Activated gamma-delta T cell treated with Interleukin-2 at 50 U/mL for 16 hours (primary cell): ENCODE measurements at places on chromosomes 4 and X.

DNA sequence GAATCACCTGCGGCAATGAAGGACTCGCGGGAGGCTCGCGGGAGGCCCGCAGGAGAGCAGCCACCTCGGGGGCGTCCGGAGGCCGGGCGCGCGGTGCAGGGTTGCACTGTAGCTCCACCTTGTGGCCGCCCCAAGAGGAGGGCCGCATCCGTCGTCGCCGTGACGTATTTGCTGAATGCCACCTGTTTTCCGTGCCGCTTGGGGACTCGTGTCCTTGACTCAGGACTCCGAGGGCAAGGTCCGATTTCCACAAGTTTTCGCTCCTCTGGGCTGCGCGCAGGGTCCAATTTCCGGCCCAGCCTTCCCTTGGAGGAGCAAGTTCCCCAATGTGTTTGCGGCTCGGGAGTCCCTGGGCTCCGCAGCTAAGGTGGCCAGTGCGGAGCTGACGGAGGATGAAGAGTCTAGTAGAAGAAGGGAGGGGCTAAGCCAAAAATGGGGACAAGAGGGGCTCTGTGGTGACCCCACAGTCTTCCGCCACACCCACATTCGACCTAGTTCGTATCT is 10.7 kb upstream of the DLG3 start:
- peak; percentile 66 for DNase-seq

DNA sequence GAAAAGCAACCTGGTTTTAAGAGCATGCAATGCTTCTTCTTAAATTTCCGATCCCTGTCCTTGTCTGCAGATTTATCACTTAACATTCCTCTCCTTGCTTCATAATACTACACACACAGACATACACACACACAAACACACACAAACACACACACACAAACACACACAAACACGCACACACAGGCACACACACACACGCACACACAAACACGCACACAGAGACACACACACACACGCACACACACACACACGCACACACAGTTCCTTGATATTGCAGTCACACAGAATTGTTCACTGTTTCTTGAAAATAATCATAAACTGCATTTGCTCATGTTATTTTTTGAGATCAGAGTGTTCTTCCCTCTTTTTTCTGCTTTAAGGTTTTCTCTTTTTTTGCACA is 458.3 kb upstream of the ATOH1 start:
- DNase-seq = no peak

GRCh38 chr4:55980725-55981124 is 32.0 kb downstream of the CEP135 start:
- no peak for DNase-seq

- no peak for DNase-seq
Observed at GRCh38 chrX:110042496-110042895, 39.6 kb downstream of the TMEM164 start.

DNA sequence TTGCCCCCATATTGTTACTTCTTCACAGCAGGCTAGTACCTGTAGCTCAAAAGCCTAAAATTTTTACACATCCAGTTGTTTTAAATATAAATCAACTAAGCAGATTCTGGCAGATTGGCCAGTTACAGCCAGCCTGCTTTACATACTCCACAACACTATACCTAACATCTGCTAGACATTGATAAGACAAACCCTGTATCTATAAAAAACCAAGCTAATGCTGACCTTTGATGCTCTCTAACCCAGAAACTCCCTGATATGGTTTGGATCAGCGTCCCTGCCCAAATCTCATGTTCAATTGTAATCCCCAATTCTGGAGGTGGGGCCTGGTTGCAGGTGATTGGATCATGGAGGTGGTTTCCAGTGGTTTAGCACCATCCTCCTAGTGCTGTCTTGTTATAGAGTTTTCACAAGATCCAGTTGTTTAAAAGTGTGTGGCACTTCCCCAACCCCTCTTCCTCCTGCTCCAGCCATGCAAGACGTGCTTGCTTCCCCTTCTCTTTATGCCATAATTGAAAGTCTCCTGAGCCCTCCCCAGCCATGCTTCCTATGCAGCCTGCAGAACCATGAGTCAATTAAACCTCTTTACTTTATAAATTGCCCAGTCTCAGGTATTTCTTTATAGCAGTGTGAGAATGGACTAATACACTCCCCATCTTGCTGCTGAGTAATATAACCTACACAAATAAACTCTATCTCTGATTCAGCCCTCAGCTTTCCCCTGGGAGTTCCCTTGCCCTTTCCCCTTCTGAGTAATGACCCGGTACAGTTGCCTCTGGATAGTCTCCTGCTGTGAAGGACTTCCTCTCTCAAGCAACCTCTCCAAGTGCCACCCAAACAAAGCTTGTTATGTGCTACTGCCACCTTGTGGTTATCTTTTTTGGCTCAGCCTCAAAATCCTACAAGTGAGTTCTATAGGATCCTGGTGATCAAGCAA is 39.6 kb downstream of the ZCCHC13 start:
- peak; percentile 34 for DNase-seq

- no peak for DNase-seq
Observed at GRCh38 chr4:15753786-15754185, 24.3 kb upstream of the CD38 start.

DNA sequence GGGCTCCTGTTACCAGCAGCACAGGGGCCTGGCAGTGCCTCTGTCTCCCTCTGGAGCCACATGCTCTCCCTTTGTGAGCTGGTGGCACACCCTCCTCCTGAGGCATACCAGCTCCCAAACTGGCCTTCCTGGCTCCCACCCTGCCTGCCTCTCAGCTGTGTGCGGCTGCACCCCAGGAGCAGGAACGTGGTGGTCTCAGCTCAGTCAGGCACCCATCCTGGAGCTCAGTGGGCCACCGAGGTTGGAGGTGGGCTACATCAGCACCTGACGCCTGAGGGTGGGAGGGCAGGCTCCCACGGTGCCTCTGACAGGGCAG is 85.9 kb upstream of the NKX1-1 start:
- DNase-seq = no peak

DNA sequence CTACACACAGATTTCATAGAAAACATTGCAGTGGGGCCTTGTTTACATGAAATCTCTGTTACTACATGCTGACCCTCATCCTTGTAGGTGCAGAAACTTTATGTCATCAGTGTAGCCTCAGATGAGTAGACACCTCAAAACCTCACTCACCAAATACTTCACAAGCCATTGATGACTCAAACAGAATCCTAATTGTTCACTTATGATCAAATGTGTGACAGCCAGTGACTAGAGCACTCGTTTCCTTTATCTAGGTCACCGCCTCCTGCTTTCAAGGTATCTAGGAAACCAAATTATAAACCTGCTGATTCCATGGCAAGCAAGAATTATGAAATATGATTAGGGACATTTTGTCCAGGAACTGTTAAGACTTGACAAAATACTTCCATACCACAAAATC is 255.8 kb upstream of the GPRIN3 start:
- DNase-seq = no peak

GRCh38 chr4:85756938-85757337 is 282.0 kb downstream of the ARHGAP24 start:
- no peak for DNase-seq

DNA sequence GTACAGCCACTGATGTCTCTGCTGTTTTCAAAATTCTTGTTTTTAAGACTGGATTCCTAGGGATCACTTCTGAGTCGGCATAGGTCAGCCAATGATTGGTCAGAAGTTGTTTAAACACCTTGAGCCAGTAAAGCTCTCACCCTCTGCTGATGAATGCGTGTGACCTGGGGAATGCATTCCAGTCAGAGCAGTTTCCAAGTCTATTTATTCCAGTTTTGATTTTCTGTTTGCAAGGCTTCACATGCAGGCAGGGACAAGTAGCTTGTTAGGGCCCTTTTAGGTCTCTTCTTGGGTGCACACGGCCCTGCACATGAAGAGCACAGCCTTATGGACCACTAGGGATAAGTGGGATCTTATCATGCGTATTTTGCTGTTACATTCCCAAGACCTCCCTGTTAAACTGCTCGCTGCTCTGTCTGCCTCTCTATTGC is 47.0 kb downstream of the KLHL15 start:
- no peak for DNase-seq

- DNase-seq = peak; percentile 6
Observed at GRCh38 chr4:88008122-88008742, 797 bp downstream of the PKD2 start.

- DNase-seq = no peak
Observed at GRCh38 chr4:163165217-163166017, 1.3 kb downstream of the NAF1 start.

- no peak for DNase-seq
Observed at GRCh38 chr4:156495091-156495490, 476.5 kb downstream of the PDGFC start.

DNA sequence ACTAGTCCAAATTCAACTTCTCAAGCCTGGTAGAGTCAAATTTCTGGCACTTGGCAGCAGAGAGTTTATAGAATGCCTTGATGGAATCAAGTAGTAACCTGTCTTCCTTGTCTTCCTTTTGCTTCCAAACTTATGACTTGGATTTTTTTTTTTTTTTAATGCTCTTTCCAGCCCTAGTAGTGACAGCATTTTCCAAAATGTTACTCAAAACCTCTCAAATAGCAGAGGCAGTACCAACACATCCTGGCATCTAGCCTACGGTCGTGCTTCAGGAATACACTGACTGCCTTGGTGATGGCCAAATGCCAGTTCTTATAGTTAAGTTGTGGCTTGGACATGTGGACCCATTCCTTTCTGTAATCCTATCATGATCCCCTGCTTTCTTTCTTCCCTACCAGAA is 46.0 kb downstream of the GALNT7 start:
- DNase-seq = no peak

GRCh38 chr4:38275331-38276100 is 315.3 kb downstream of the PTTG2 start:
- no peak for DNase-seq

GRCh38 chr4:79623021-79623870 is 215.2 kb upstream of the GK2 start:
- DNase-seq = no peak

- DNase-seq = no peak
Observed at GRCh38 chr4:26175006-26175786, 145.6 kb upstream of the RBPJ start.

- no peak for DNase-seq
Observed at GRCh38 chr4:123503698-123504363, 107.2 kb downstream of the SPRY1 start.

- DNase-seq = peak; percentile 43
Observed at GRCh38 chrX:155048977-155049619, 21.8 kb downstream of the CMC4 start.

DNA sequence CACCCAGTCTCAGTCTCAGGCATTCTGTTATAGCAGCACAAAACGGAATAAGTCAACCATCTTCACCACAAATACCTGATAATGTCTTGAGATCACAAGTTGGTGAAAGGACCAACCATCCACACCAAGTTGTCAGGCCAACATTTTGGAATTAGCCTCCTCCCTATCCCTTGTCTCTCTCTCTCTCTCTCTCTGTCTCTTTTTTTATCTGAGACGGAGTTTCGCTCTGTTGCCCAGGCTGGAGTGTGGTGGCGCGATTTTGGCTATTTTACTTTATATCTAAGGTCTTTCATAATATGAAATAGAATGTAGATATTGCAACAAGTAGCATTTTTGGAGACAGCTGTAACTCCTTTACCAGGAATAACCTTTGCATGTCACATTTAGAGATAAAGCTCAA is 15.7 kb downstream of the ADH1A start:
- DNase-seq = no peak

DNA sequence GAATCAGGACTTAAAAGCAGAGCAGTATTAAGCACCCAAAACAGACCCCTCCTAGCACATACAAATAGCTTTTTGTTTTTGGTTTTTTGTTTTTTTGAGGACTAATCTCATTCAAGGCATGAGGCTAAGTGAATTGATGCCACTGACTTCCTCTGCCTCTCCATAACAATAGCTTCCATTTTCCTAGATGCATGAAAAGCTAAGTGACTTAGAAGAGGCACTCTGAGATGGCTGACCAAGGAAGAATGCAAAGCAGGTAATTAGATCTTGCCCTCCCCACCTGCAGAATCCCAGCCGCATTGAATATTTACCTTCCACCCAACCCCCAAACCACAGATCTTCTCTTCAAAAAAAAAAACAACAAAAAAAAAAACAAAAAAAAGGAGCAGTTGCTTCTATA is 7.4 kb upstream of the KDR start:
- no peak for DNase-seq

DNA sequence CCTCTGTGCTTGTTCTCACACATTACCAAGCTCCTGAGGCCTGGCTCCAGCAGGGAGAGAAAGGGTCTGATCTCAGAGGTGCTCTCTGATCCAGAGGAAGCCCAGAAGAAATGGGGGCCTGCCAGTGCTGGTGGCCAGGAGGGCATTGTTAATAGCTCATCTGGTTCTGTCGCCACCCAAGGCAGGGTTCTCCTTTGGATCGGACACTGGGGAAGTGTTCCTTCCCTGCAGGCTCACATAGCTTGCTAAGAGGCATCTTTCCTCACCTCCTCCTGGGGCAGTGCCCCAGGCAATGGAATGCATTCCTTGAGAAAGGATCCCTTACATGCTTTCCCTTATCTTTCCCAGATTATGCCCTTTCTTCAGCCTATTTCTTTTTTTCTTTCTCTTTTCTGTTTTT is 53.8 kb downstream of the RBM47 start:
- no peak for DNase-seq

DNA sequence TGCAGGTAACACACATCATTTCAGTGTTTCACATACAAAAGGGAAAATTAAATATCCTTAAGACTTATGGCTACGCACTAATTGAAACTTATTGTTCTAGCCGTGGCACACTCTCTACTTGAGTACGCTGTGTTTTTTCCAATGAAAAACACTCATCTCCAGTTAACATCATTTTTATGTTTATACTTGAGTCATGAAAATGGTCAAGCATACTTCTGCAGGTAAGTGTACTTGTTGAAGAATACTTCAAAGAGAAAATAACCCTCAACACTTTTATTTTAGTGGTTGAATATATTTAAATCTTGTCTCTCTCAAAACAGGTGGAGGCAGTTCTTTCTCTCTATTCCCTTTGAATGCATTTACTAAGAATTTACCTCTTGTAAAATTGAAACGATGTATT is 538.7 kb upstream of the PCDH7 start:
- DNase-seq = no peak

GRCh38 chr4:10063544-10064300 is 42.4 kb upstream of the SLC2A9 start:
- DNase-seq = no peak

DNA sequence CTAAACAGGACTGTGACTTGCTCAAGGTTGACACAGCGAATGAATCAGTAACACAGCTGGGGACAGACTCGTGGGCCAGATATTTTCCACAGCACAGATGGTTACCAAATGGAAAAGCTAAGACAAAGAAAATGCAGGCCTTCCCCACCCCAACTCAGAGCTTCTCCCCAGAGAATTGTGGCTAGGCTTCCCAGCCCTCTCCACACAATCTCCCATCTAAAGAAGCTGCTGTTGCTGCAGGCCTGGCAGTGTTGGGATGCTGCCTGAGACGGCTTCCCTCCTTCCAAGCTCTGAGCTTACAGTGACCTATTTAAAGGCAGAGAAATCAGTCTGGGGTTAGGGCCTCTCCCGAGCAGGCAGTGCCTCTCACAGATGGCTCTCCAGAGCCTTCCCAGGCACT is 46.5 kb upstream of the PGRMC1 start:
- no peak for DNase-seq

DNA sequence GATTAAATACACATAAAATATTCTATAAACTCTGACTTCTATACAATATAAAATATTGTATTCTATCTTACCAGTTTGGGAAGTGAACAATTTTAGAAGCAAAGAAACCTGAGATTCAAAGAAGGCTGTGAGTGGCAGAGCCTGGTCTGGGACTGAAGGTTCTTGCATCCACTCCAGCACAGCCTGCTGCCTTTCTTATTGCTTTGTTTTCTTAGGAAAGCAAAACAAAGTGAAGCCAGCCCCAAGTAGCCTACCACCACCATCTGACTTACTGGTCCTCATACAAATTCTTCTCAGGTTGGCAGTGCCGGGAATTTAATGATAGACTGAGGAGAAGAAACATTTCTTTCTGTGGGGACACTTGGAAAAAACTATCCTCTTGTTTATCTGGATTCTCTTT is 129.7 kb upstream of the SMAD1 start:
- DNase-seq = no peak
